ENCODE measurements at places on chromosomes 2 and 18.

DNA sequence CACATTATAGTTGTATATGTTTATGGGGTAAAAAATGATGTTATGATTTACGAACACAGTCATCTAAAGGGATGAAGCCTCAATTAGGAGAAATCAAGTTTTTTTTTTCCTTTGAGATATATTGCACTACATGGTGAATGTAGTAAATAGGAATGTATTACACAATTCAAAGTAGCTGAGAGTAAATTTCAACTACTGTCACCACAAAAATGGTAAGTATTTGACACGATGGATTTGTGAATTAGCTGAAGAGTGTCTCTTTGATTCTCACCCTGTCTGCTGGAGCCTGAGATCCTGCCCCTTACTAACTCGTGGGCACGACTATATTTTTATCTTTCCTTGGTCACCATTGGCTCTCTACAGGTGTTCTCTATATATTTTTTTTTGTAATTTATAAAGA is 540.4 kb upstream of the DSEL start:
- DNase-seq: no peak

- DNase-seq: no peak
These were observed 213.1 kb upstream of the MC4R start for GRCh38 chr18:60585670-60586069.

- no peak for DNase-seq
These were observed 79.1 kb upstream of the DLX2 start for GRCh38 chr2:172181840-172182239.

DNA sequence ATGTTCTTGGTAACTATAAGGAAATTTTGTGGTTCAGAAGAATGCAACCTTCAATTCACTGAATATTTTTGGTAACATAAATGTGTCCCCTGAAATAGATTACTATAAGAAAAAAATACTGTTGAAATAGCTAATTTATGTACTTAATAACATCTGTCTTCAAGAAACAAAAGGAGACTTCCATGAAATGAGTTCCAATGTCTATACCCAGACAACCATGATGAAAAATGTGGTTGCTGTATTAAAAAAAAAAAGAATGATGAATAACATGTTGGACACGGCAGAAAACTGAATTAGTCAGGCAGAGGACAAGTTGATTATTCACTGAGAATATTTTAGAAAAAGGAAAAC is 98.5 kb downstream of the TACR1 start:
- DNase-seq: no peak

DNA sequence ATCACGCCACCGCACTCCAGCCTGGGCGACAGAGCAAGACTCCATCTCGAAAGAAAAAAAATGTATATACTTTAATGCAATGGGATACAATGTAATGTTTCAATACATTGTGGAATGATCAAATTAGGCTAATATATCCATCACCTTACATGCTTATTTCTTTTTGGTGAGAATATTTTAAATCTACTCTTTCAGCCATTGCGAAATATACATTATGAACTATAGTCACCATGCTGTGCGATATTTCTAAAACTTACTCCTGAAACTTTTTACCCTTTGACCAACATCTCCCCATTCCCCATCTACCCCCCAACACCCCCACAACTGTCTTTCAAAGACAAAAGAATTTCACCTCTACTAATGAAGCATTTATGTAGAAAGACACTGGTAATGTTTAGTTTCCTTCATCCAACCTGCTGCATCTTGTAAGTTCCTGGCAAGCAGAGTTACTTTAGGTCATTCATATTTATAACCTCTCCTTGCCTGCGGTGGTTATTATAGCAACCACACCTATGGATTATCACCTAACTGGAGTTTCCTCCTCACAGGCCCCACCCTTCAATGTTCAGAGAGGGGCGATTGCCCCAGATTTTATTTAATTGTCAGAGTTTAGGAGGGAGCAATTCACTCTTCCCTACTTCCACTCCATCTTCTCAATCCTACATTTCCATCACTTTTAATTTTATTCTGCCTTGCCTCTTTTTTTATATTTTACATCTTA is 1.2 kb upstream of the ME2 start:
- no peak for DNase-seq

Data from midbrain (tissue), 1 donor.